AG04450 (cell line): ENCODE measurements at places on chromosomes 11 and 22. TPM values are rescaled to one million over a fixed set of nuclear protein-coding genes. Genes with fewer than 3 reads are reported as not detected.

IFT27 gene
- 22.5 and 25.5 TPM in 2 replicates for polyA plus RNA-seq

MRGPRX3 gene
- not detected in 2 replicates for polyA plus RNA-seq

CBY1 gene
- 39.7 and 43.0 TPM in 2 replicates for polyA plus RNA-seq

RIBC2 gene
- 0.20 and 0.31 TPM in 2 replicates for polyA plus RNA-seq

CXCR5 gene
- polyA plus RNA-seq, result not detected in 2 replicates

P4HA3 gene
- polyA plus RNA-seq, result 8.5 and 10.7 TPM in 2 replicates

ZNF195 gene
- polyA plus RNA-seq, result 11.3 and 14.5 TPM in 2 replicates

LRRC74B gene
- polyA plus RNA-seq, result not detected in 2 replicates

SULT4A1 gene
- polyA plus RNA-seq, result 0.07 and 0.14 TPM in 2 replicates

MIAT gene
- polyA plus RNA-seq, result 7.8 and 9.4 TPM in 2 replicates

GSTT4 gene
- polyA plus RNA-seq, result not detected in 2 replicates

OR5P2 gene
- polyA plus RNA-seq, result not detected in 2 replicates

USP35 gene
- polyA plus RNA-seq, result 5.5 and 6.0 TPM in 2 replicates

RAB36 gene
- 2.6 and 3.5 TPM in 2 replicates for polyA plus RNA-seq
